ENCODE measurements at places on chromosomes 7 and 10.

DNA sequence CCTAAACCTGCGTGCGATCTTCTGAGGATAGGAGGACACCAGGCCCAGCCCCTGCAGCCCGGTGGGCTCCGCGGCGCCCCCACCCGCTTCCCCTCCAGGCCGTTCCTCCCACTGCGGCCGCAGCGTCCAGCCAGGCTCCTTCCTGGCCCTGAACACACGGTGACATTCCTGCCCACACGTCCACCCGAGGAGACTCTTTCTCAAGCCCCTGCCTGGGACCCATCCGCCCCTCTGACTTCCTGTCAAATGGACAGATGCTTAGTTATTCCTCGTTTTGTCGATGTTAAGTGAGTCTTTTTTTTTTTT is 32.4 kb upstream of the RNF32 start:
- no peak for DNase-seq

DNA sequence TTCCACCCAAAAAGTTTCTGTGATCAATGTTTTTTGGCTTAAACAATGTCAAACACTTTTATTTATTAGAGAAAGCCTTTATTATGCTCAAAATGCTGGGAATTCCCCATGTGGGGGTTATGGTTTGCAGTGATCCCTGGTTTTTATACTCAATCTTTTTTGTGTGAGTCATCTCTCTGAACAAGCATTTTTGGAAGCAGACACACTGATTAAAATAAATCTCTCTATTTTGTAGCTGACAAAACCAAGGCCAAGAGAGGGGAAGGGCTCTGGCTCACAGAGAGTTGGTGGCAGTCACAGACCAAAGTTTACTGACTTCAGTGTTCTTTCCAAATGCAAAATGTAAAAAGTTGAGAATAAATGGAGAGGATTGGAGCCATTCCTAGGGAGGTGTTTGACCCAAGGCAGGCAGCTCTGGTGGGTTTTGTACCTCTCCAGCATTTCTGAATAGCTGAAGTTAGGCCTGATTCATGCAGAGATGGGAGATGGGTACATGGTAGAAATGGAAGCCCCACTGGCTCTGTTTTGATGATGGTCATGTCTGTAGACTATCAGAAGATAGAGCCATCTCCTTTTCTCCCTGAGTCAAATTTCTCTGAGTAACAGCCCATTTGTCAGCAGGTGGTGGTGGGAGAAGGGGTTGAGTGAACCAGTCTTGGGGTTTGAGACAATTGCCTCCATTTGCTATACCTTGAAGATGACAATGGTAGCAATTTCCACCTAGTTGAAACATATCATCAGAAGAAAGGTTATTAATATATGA is 45.4 kb upstream of the NAMPT start:
- DNase-seq = no peak

- DNase-seq = no peak
These were observed 16.4 kb upstream of the LARP4B start for GRCh38 chr10:947881-948280.

DNA sequence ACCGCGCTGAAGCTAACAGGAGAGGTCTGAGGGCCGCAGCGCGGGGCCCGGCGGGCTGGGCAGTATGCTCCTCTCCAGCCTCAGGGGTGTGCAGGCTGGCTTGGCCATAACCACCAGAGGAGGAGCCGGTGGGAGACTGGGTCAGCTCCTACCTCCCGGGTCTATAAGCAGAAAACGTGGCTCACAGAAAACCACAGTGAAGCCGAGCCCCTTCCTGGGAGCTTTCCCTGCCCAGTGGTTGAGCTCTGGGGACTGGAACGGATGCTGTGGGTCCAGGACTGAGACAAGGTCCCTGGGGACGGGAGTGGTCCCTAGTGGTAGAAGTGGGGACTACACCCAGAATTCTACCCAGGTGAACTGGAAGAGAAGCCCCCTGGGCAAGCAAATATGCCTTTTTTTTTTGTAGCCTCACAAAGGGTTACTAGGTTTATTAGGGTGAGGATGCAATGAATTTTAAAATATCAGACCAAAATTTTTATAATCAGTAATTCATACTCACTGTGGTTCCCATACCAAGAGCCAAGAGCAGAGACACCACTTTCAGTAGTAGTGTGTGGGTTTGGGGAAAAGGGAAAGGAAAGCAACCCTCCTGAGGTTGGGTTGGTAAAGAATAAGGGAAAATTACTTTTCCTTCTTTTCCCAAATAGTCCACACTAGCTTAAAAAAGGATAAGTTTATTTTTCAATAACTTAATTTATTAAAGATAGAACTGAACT is 67.9 kb upstream of the PRKCQ start:
- DNase-seq = peak; percentile 37

DNA sequence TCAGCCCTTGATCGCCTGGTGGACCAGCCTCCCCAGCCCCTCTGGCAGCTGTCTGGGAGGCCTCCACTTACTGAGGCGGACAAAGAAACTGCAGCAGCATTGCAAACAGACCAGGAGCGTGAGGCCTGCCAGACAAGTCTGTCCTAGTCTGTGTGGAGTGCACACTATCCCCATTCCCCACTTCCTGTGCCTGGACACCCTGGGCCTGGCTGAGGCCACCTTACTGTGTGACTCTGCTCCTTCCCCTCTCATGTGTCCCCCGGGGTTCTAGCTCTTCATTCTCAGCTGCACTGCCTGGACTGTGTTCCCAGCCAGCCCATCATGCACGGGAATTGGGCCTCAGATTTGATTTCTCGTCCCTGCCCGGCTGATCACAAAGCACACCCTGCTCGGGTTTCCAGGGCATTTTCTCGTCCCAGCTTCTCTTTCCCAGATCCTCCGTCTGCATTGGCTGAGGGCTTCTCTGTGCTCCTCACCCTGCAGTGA is 16.7 kb upstream of the C10orf90 start:
- no peak for DNase-seq
